Midbrain (tissue), 1 donor: ENCODE measurements at places on chromosomes 3 and 15.

DNA sequence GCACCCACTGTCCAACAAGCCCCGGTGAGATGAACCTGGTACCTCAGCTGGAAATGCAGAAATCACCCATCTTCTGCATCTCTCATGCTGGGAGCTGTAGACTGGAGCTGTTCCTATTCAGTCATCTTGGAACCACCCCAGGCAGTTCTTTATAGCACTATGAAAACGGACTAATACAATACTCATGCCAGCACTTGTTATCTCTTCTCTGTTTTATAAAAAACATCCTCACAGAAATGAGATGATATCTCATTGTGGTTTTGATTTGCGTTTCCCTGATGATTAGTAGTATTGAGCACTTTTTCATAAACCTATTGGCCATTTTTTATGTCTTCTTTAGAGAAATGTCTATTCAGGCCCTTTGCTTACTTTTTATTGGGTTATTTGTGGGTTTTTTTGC, 156.2 kb upstream of the ARPP21 start:
- DNase-seq, result no peak

- no peak for DNase-seq
Observed at GRCh38 chr3:187104933-187105332, 34.4 kb downstream of the RPL39L start.

- DNase-seq, result peak; percentile 75
Observed at GRCh38 chr15:63504979-63505841, 817 bp downstream of the USP3 start.

DNA sequence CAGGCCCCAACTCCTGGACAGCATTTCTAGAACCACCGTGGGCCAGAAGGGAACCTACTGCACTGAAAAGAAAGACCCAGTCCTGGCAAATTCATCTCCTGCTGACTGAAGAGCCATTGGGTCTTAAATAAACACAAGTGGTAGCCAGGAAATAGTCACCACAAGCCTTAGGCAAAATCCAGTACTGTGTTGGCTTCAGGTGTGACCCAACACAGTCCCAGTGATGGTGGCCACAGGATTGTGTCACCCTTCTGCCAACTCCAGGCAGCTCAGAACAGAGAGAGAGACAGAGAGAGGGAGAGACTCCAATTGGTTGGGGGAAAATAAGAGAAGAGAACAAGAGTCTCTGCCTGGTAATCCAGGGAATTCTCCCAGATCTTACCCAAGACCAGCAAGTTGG, 23.1 kb downstream of the NEDD4 start:
- no peak for DNase-seq

DNA sequence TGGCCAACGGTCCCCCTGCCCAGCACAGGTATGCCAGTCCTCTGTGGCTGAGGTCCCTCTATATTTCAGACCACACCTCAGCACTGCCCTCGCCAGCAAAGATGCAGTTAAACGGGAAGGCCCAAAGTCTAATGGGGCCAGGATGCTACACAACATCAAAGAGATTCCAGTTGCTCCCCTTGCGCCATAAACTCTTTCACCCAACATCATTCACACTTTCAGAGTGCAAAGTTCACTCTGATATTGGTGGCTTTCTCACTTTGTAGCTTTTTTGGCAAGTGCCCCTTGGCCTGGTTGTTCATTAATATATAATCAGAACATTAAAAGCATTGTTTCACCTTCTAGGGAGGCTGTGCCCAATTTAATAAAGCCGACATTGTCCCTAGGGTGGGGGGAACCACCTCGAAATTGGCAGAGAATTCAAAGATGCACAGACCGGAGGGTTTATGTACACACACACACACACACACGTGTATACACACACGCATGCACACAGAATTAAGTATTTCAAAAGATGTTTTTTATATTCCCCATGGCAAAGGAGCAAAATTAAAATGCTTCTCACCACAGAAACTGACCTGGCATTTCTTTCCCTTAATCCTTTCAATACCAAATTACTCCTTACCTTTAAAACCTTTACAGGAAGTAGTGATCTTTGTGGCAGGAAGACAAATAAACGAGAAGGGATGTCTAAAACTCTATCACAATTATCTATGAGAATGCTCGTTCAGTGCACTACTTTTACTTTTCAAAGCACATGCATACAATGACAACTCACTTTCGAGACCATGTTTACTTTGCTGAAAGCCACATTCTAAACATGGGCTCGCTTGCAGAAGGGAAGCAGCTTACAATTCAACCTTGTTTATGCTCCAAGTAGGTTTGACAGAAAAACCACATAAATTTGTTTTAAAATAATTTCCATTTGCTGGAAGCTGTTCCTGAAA, 19.5 kb downstream of the LRIG1 start:
- no peak for DNase-seq

GRCh38 chr15:40241269-40242212, 2.7 kb downstream of the PAK6 start:
- no peak for DNase-seq

DNA sequence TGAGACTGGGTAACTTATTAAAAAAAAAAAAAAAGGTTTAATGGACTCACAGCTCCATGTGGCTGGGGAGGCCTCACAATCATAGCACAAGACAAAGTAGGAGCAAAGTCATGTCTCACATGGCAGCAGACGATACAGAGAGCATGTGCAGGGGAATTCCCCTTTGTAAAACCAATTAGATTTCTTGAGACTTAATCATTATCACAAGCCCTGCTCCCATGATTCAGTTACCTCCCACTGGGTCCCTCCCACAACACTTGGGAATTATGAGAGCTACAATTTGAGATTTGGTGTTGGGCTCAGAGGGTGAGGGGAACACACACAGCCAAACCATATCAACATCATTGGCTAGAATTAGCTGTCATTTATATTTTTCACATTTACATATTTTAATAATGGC, 221.0 kb downstream of the RSRC1 start:
- no peak for DNase-seq
